Umbilical cord (tissue), 2 donors: ENCODE measurements at places on chromosomes 5 and 9. TPM values are rescaled to one million over a fixed set of nuclear protein-coding genes. Genes with fewer than 3 reads are reported as not detected.

DNA sequence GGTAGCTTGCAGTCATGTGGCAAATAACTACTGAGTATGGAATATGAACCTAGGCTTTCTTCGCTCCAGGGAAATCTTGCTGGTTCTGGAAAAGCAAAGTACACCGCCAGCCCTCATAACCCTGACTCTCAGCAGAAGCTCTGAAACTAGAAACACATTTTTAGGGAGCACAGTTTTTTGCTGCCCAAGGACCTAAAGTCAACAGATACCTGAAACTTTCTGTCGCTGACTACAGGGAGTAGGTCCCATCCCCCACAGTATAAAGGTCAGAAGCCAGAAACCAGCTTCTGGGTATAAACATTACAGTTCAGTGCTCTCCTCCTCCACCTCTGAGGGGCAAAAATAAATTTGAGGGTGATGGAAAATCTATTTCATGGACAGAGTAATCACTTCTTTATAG, 3.0 kb downstream of the ATOX1 start:
- no peak for DNase-seq

DNA sequence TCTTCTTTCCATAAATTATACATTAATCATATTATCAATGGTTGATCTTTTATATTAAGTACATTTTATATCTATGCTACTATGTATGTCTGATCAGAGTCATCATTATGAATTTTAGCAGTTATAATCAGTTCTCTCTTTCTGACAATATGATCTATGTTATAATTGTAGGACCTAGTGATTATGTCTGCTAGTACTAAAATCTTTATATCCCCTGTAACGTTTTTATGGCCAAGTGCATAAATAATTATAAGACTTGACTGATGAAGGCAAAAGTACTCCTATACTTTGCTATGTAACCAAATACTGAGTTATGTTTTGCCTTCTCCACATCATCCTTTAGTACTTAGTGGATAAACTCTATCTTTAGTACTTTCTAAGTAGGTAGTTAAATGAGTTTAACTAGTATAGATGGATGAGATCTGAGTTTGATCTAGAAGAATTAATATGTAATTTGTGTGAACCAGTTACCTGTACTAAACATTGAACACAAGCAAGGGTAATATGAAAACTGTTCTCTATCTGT, 75.4 kb downstream of the SLF1 start:
- DNase-seq = no peak

DNA sequence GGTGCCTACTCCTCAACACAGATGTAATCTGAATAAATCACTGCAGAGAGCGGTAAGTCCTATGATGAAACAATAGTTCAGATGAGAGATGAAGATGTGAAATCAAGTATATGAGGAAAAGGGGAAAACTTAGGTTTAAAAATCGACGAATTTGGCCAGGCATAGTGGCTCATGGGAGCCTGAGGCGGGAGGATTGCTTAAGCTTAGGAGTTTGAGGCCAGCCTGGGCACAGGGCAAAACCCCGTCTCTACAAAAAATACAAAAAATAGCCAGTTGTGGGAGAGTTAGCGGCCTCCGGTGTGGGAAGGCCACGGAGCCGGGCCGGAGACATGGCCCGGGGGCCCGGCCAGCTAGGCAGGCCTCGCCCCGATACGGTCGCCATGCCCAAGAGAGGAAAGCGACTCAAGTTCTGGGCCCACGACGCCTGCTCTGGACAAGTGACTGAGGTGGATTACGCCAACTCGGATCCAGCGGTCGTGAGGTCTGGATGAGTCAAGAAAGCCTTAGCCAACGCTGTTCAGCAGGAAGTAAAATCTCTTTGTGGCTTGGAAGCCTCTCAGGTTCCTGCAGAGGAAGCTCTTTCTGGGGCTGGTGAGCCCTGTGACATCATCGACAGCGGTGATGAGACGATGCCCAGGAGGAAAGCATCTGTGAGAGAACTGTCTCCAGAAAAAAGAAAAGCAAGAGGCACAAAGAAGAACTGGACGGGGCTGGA, 62.8 kb upstream of the SUB1 start:
- no peak for DNase-seq

GRCh38 chr5:41831155-41831554, 39.1 kb downstream of the OXCT1 start:
- no peak for DNase-seq

NEUROG1 gene
- not detected for total RNA-seq

DNA sequence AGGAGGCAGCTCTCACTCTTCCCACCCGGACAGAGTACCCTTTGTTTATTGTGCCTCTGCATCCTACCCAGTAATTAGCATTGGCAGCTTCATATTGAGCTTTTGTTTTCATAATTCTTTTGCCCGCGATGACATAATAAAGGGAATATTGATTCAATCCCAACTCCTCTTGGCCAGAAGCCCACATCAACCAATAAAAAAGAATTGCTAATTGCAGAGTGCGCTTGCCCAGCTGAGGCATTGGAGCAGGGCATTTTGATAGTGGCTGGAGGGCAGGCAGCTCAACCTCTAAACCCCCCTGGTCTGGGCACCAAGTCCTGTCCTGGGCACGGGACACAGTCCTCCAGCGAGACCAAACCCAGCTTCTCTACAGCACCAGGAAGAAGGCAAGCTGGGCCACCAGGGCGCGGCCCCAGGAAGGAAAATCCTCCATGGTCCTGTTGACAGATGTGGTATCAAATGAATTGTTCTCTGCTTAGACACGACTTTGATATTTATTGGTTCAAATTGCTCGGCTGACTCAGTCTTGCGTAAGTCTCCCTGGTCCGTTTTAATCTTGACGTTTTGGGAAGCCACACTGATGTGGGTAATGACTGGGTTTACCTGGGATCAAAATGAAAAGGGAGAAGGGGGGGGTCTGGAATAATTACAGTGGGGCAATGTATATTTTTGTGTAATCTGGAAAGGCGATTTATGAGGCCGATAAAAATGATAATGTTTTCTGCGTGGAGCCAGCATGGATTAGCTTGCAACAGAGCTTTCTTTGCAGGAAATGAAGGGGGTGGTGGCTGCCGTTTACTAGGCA, 220.7 kb upstream of the MSX2 start:
- peak; percentile 81 for DNase-seq

GRCh38 chr5:8721536-8721935, 824.3 kb downstream of the SEMA5A start:
- no peak for DNase-seq

OR13J1 gene
- total RNA-seq = not detected

DNA sequence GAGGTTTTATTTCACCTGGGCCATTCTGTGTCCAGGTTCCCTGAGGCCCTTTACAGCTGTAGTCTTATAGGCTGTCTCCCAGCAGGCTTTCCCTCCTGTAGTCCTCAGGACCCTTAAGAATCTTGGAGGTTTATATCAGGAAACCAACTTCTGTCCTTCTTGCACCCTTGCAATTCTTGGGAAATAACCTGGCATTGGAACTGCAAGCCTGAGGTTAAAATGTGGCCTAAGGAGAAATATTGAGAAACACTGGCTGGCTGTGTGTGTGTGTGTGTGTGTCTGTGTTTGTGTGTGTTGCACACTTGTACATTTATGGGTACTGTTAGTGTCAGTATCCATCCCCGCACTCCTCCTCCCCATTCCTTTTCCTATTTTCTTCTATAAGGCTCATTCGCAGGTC, 168.9 kb downstream of the PAPPA start:
- DNase-seq = no peak

DNA sequence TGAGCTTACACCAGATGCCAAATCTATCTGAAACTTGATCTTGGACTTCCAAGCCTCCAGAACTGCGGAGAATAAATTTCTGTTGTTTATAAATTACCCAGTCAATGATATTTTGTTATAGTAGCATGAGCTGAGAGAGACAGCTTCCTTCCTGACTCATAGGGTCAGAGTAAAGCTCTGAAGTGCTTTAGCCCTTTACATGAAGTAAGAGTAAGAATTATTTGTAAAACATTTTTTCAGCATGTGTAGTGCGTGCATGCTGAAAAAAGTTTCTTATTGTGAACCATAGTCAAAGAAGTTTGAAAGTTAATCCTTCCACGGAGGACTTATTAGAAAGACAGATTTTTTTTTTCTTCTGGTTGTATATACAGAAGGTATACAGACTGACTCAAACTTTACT, 172.4 kb downstream of the DMRT2 start:
- DNase-seq = no peak

DNA sequence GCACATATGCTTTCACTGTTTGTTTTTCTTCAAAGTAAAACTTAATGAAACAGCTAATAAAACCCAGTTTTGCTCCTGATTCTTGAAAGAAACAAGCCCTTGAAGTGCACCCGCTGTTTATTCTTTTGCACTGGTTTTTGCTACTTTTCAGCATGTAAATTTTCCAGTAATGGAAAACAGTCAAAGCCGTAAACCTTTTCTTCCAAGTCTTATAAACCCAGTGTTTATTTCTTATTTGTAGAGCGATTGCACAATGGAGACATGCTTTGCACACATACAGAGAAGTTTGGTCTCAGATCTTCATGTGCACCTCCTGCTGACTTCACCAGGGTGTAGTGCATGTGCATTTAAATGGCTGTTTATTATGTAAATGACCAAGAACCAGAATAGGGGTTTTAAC, 51.8 kb downstream of the ATG10 start:
- no peak for DNase-seq

- no peak for DNase-seq
Observed at GRCh38 chr5:55621229-55621628, 86.5 kb upstream of the PLPP1 start.

DNA sequence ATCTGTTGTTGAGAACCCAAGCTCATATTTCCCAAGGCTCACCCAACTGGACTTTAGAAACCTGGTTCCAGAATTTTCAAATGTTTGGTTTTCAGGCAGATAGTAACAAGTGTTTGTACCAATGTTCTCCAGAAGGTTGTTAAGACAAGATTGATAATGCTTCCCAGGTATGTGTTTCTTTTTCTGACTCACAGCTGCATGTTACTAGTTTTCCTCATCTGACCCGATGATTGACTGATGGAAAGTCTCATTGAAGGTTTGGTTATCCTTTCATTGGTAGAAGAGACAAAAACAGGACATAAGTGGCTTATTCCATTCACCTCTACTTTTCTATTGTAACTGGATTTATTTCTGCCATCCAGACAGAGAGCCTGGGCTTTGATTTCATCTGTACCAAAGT, 10.4 kb downstream of the BASP1 start:
- no peak for DNase-seq

PCDHB12 gene
- total RNA-seq = 2.9 TPM

PRR16 gene
- total RNA-seq = 7.9 TPM

GRCh38 chr9:125850763-125851162, 103.6 kb downstream of the PBX3 start:
- no peak for DNase-seq

DNA sequence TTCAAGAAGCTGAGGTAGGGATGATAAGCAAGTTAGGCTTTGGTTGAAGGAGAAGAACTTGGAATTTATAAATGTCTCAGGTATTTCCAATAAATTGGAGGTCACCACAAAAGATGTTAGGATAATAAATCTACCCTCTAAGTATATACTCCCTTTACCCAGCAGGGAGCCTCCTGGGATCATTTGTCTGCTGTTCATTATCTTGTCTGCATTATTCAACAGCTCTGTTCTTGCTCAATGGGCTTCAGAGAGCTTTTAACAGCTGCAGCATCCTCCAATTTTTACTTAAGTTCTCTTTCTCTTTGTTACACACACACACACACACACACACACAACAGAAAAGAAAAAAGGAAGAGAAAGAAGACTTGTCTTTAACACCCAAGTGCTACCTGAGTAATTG, 51.7 kb upstream of the VPS13A start:
- no peak for DNase-seq

- no peak for DNase-seq
Observed at GRCh38 chr9:20632705-20633104, 10.4 kb upstream of the MLLT3 start.

GARNL3 gene
- 34.4 TPM for total RNA-seq

DNA sequence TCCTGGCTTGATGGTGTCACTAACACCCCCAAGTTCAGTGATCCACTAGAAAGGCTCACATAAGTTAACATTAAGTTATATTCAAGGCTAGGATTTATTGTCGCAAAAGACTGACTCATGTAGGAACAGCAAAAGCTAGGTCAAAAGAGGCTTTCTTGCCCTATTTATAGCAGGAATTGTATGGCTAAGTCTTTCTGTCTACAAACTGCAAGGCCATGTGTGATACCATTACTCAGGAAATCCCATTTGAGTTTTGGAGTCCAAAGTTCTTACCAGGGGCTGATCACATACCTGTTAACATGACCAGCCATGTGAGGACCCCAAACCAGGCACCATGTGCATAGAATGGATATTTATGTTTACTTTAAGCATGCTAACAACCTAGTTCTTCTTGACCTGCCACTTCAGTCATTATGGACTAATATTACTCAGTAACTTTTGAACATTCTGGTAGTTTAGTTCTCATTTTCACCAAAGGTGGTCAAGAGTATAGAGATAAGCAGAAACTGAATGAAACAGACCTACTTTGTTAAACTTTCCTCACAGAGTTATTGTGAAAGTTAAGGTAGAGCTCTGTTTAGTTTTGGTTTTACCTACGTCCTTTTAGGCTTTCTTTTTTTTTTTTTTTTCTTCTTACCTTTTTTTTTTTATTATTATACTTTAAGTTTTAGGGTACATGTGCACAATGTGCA, 281.1 kb downstream of the FER start:
- no peak for DNase-seq

DNA sequence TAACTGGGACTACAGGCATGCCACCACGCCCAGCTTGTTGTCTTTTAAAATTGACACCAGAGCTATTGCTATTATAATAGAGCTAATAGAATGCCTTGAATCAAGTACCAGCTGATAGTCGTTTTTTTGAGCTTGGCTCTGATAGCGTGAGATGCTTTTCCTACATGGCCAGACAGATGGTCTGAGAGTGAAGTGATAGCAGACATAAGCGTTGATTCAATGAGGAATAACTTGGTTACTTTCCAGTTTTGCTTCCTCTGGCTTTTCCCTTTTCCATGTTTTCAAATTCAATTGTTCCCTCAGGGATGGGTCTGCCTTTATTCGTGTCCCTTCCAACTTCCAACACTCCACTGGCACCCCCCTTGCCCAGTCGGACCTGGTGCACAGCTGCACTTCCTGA, 15.4 kb downstream of the AGXT2 start:
- no peak for DNase-seq

GRCh38 chr5:100110497-100110896, 424.7 kb upstream of the FAM174A start:
- no peak for DNase-seq

GRCh38 chr9:36575411-36575882, 2.8 kb downstream of the MELK start:
- no peak for DNase-seq

PPP3R2 gene
- 3.6 TPM for total RNA-seq
